ENCODE measurements at places on chromosomes 5 and 9. TPM values are rescaled to one million over a fixed set of nuclear protein-coding genes. Genes with fewer than 3 reads are reported as not detected.

Gene BNIP1
- total RNA-seq = 13.1 TPM

Gene DRD1
- not detected for total RNA-seq

Gene DMGDH
- not detected for total RNA-seq

Gene TMEM252
- not detected for total RNA-seq

Gene PTBP3
- 133 TPM for total RNA-seq

Gene IQGAP2
- total RNA-seq = 71.1 TPM

Gene SRP19
- 52.1 TPM for total RNA-seq

Gene SPATA31A3
- not detected for total RNA-seq

Gene NKD2
- total RNA-seq = 2.9 TPM

Gene RABEPK
- 13.4 TPM for total RNA-seq

Gene PRDM9
- total RNA-seq = not detected

Gene ANKRD31
- 0.10 TPM for total RNA-seq

Data from activated naive CD4-positive, alpha-beta T cell treated with anti-CD3 and anti-CD28 coated beads, Interleukin-2, amount 10 ng/mL, durations not matched to agents 5 hours and 36 hours (primary cell).